ENCODE measurements at places on chromosomes 6 and 20.

GRCh38 chr20:31604567-31605030, 490 bp upstream of the ID1 start:
- no peak for DNase-seq

DNA sequence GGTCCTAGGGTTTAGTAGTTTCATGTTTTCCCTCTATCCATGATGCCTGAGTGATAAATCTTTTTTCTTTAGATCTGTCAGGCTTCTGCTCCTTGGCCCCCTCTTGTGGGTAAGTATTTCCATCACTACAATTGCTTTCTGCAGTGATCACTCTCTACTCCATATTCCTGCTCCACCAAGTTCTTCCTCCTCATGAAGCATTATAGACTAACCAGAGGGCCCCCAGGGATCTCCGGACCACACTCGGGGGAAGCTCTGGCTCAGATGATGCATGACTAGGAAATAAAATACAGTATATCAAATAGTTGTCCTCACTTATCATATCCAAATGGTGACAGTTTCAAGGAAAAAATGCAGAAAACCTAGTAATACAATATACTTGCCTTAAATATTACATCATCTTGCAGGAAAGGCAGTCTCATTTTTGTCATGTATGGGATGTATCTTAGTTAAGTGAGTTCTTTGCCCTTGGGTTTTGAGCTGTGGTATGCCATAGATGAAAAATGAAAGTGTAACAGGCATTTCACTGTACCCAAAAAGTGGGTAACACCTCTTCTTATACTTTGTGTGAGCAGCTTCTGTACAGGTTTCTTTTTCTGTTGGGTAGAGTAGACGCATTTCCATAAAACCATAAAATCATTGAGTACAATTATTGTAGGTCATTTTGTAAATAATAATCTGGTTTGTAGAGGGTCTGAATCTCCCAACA, 200.9 kb upstream of the EYA4 start:
- DNase-seq, result no peak

DNA sequence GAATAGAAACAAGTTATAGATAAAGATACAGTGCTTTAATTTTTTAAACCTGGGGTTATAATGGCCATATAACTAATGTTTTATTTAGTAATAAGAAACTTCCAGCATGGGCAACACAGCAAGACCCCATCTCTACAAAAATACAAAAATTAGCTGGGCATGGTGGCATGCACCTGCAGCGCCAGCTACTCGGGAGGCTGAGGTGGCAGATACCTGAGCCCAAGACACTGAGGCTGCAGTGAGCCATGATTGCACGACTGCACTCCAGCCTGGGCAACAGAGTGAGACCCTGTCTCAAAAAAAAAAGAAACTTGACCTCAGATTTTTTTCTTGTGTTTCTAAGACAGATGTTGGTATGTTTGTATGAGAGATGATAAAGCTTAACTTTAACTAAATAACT, 22.9 kb downstream of the EEF1A1 start:
- no peak for DNase-seq

DNA sequence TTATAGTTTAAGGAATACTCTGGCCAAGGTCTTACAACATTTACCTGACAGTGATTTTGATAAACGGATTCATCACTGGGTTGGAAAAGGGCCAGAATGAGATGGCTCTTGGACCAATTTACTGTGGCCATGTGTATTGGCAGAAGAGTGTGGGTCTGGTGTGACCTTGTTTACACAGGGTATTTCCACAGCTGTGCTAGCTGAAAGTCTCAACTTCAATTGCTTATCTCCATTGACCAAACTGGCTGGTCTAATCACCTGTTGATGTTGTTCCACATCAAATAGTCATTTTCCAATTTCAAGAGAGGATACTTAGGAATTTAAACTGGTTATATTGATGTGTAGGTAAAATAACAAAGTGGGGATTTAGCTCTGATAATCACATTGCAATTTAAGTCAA, 501.6 kb upstream of the MAP3K7 start:
- DNase-seq, result no peak

GRCh38 chr20:16228722-16229121, 344.5 kb downstream of the KIF16B start:
- no peak for DNase-seq

- no peak for DNase-seq
Observed at GRCh38 chr6:7818257-7819214, 92.1 kb downstream of the TXNDC5 start.

GRCh38 chr6:15521582-15521981, 141.2 kb downstream of the DTNBP1 start:
- DNase-seq, result no peak

GRCh38 chr6:102485480-102485879, 1092.0 kb downstream of the GRIK2 start:
- no peak for DNase-seq

DNA sequence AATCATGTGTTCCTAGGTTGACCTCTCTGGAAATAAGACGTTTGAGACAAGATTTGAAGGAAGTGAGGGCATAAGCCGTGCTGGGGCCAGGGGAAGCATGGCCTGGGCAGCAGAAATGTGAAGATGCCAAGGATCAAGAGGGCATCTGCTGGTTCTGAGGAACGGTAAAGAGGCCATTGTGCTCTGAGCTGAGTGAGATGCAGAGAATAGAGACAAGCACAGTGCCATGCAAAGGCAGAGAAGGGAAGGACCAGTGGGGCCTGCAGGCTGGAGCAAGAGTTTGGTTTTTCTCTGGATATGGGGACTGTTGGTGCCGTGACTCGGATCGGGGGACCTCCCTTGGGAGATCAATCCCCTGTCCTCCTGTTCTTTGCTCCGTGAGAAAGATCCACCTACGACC, 50.8 kb downstream of the SMPDL3A start:
- DNase-seq, result no peak

- no peak for DNase-seq
Observed at GRCh38 chr6:21386744-21387143, 206.8 kb upstream of the SOX4 start.

DNA sequence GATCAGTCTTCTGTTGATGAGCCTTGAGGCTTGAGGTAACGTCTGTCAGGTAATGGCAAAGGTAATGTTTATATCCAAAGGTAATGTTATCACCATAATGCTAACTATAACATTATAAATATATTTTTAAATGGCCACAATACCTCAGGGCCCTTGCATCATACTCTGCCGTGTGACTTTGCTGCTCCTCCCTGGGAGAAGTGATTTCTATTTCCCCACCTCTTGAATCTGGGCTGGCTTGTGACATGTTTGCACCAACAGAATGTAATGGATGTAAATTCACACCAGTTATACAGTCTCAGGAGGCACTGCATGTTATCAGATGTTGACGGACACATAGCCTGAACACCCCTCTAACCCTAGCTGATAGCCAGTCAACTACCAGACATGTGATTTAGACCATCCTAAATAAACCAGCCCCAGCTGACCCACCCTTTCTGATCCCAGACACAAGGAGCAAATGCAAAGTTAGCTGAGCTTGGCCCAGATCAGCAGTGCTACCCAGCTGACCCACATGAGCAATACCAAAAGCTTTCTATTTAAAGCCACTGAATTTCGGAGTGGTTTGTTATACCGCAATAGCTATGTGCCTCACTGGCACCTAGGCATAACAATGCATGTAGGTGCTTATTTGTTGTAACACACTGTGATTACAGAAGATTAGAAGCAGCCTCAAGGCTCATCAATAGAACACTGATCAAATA, 93.8 kb upstream of the SIRPA start:
- DNase-seq, result peak; percentile 71

GRCh38 chr6:105902401-105903031, 183.6 kb upstream of the PRDM1 start:
- DNase-seq, result peak; percentile 55

GRCh38 chr6:4935486-4935885, 68.4 kb downstream of the RPP40 start:
- no peak for DNase-seq

DNA sequence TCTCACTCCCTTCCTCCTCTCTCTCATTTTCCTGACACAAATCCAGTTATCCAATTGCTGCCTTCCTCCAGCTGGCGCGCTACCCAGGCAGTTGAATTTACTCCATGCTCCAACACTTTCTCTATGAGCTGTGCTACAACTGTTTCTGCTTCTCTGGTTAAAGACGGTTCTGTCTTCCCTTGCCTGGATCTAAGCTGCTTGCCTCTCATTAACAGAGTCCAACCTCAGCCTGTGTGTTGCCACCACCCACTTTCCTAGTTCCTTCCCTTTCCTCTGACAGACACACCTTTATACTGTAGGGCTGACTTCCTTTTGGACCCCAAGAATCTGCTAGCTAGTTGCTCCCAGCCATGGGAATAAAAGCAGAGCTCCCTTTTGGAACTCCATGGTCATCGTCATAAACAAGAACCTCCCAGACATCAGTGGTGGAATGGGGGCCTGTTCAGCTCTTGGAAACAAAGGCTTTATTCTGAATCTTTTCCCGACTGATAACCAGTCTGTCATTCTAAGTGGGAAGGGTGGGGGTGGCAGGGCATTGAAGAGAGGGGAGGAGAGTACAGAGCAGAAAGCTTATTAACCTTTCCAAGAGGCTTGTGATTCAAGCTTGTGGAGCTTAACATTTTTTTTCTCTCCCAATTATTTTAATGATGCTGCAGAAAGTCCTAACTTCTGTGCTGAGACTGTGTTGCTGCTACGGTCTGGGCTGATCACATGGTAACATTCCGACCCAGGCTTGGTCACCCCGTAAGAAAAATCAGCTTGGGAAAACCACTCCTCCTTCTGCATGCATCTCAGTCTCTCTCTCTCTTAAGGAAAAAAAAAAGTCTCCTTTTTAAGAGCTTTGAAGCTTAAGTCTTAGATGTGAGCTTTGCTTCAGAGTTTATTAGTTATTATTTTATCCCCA, 31.3 kb upstream of the BMP2 start:
- DNase-seq, result no peak

- DNase-seq, result no peak
Observed at GRCh38 chr20:18541741-18542140, 25.5 kb upstream of the SMIM26 start.

DNA sequence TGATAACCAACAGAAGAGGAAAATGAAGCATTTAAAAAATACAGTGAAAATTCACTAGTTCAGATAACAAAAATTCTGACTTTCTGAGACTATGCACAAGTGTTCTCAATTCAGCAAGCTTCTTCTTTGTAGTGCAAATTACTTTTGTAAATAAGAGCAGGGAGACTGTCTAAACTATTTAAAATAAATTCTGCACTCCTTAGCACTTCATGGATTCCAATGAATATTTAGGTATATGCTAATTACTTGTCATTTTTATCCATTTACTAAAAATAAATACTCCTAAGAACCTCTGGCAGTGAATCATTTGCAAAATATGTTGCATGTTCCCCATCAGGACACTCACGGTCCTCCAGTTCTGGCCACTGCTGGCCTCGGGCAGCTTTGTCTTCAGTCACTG, 139.8 kb downstream of the F13A1 start:
- DNase-seq, result no peak

DNA sequence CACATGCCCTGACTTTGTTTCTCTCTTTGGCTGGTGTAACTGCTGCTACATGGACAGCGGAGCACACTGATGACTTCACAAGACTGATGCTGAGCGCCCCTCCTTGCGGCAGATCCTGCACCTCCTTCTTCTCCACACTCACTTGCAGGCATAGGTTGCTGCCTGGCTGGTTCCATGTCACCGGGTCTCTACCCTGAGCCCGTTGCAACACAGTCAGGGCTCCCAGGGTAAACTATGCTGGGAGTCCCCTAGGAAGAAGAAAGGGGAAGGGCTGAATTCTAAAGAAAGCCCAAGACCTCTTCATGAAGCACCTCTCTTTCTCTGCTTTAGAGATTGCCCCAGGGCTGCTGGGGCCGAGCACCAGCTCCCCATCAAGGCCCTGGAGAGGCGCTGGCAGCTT, 83.3 kb upstream of the DUSP22 start:
- DNase-seq, result peak; percentile 15

DNA sequence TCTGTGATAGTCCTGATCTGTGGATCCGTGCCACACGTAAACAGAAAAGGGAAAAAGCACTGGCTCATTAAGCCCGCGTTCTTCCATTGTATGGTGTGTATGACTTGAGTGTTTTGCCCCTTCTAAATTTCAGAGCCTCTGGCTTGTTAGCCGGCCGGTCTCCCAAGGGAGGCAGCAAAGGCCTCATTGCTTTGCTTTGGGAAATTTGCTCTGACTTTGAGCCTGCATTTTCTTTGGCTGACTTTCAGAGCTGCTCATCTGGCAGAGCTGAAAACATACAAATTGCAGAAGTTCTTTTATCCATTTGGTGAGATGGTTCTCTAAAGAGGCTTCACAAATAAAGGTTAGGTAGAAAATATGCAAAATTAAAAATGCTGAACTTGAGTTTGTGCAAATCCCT, 123.0 kb downstream of the UTRN start:
- no peak for DNase-seq

DNA sequence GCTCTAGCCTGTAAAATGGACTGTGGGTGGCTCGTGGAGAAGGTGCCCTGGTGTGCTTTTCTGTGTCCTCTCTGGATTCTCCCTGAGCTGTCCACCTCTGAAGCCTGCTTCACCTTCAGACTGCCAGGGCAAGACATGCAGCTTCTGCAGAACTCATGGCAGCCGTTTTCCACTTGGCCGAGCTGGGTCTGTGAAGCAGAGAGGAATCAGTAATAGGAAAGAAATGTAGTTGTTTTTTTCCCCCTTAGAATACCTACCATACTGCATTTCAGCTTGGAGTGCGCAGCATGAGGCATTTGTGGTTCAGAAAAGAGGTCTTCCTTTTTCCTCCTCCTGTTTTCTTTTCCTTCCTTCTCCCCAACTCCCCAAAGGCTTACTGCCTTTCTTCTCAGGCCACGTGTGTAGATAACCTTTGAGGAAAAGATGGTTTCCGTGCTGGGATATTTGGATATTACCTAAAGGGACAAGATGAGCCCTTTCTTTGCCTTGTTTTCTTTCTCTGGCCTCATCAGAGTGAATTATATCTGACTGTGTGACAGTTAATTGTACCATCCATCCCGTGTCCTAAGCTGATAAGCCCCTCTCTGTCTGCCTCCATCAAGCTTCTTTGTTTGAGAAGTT, 39.4 kb downstream of the RREB1 start:
- no peak for DNase-seq

- no peak for DNase-seq
Observed at GRCh38 chr6:12968839-12969558, 252.4 kb downstream of the PHACTR1 start.

DNA sequence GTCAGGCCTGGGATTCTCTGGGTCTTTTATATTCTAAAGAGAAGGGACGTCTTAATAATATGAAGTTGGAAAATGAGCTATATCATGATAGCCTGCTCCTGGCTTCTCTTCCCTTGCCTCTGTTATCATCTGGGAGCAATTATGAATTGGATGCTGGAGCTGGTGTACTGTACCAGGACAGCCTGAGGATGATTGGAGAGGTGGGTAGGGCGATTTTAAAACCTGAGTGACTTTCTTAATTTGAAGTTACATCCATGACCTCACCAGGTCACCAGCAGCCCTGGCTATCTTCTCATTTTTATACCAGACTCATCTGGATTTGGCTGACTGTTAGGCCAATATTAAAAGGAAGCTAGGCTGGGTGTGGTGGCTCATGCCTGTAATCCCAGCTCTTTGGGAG, 317.6 kb downstream of the CLIC5 start:
- DNase-seq, result no peak

DNA sequence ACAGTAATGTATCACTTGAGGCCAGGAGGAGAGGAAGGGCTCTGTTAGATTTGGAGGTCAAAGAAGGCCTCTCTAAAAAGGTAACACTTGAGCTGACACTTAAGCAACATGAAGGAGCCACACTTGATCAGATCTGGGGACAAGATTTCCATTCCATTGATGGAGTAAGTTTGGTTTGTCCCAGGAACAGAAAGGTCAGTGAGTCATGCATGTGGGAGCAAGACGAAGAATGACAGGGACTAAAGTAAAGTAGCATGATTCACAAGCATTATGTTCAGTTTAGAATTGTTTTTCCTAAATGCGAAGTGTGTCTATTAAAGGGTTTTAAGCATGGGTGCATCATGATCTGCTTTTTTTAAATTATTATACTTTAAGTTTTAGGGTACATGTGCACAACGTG, 47.4 kb downstream of the COL21A1 start:
- DNase-seq, result no peak
